ENCODE measurements at places on chromosomes 7 and 10.

- DNase-seq, result no peak
Measured at GRCh38 chr7:55508221-55509011, 63.9 kb downstream of the VOPP1 start.

GRCh38 chr7:41698726-41699125 lies 4.2 kb downstream of the INHBA start:
- peak; percentile 76 for DNase-seq

GRCh38 chr7:28174901-28175661 lies 5.5 kb downstream of the JAZF1 start:
- DNase-seq, result peak; percentile 38

DNA sequence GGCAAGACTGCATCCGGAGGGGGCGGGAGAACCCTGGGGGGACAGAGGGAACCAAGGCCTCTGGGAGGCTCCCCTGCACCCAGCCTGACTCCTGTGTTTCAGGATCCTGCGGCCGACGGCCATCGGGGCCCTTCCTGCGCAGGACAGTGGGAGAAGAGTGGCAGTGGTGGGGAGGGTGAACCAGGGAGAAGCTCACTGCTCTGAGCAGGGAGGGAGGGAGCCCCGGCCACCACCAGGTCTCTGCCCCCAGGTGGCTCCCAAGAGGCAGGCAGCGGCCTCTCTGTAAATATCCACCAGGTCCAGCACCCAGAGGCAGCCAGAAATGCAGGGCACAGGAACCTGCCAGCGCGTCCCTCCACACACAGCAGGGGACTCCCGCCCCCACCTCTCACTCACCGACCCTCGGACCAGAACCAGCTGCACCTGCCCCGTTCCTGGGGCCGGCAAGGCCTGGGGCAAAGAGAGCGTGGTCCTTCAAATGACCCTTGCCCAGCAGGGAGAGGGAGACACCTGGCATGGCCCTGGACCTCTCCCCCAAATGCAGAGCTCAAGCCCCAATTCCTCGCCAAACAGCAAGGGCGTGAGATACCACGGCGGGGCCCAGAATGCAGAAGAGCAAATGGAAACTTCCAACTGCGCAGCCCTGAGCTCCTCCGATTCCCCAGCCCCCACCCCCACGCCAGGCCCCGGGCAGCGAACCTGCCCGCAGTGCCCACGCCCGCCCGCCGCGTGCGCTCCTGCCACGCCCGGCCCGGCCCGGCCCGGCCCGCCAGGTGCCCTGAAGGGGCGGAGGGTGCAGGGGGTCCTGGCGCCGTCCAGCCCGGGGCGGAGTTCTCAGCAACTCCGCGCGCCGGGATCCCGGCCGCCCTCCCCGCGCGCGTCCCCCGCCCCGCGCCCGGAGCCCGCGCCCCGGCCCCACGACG lies 805 bp downstream of the RASGEF1A start:
- DNase-seq, result no peak

Data from EL (cell line).